ENCODE measurements at places on chromosomes 6 and 20.

DNA sequence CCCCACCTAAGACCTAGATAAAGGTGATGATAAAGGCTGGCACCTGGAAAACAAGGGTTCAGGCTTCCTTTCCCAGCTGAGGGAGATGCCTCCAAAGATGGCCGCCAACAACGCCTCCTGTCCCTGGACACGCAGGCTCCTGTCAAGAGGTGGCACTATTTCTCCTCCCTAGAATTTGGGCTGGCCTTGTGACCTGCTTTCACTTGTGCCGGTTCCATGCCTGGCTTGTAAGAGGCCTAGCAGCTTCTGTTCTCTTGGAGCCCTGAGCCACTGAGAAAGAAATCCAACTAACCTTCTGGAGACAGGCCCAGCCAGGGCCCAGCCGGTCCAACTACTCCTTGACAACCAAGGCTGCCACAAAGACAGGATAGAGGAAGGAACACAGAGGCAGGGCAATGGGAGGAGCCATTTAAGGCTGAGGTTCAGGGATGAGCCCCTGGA is 60.2 kb upstream of the RALY start:
- peak; percentile 43 for DNase-seq

- DNase-seq: no peak
Observed at GRCh38 chr20:56833427-56833826, 204.3 kb downstream of the TFAP2C start.

GRCh38 chr6:33566182-33567084 is 13.6 kb downstream of the BAK1 start:
- no peak for DNase-seq

GRCh38 chr6:3280091-3280490 is 21.3 kb downstream of the PSMG4 start:
- DNase-seq: no peak

GRCh38 chr6:128494440-128494839 is 26.0 kb downstream of the PTPRK start:
- no peak for DNase-seq

DNA sequence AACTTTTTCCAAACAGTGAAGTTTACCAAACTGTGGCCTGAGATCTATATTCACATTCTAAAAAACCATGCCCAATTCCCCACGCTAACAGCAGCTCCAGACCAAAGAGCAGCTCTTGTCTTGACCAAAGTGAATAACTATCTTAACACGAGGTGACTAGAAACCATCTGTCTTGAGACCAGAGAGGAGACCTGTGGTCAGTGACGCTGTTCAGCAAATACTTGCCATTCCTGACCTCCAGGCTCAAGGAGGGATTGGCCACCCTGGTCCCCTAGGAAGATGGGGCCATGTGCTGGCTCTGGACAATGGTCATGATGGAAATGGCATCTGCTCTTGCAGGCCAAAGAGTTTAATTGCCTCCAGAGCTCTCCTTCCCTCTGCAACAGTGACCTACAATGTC is 104.4 kb upstream of the CD93 start:
- DNase-seq: no peak

GRCh38 chr6:31203345-31203979 is 33.0 kb upstream of the POU5F1 start:
- DNase-seq: peak; percentile 65

GRCh38 chr6:3875486-3875885 is 26.3 kb downstream of the FAM50B start:
- DNase-seq: no peak

- DNase-seq: no peak
Observed at GRCh38 chr20:34431168-34431567, 68.1 kb downstream of the ITCH start.

- no peak for DNase-seq
Observed at GRCh38 chr20:22819112-22819511, 216.0 kb upstream of the SSTR4 start.

DNA sequence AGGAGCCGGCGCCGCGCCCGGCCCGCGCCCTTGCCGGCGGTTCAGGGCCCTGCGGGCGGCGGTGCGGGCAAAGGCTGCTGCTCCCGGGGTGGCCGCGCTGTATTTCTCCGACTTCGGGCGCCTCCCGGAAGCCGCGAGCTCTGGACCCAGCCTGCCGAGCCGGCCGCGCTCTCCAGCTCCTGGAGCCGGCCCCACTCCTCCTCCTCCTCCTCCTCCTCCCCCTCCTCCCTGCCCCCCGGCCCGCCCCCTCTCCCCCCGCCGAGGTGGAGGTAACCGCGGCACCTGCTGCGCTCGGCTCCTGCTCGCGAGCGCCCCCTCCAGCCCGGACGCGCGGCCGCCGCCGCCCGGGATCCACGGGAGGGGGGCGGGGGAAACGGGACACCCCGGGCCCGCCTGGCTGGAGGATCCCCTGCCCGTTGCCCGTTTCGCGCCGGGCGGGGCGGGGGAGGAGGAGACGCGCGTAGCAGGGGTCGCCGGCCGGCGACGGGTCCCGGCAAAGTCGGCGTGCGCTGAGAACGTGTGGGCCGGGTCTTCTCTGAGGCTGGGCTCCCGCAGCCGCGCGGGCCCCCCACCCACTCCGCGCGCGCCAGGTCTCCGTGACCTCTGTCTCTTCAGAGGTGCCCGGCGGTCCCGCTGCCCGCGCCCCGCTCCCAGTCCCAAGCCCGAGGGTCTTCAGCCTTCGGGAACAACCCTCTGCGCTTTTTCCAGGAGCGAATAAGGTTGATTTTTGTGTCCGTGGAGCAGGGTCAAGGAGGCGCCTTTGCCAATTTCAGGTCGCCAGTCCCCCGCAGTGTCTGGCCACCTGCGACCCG is at the start of gene SLC22A23:
Gene SLC22A23 (minus strand): TSS at position 153 of the 812 bp plus-strand sequence. CDS start 491 bp downstream, outside the sequence.
- peak; percentile 25 for DNase-seq

GRCh38 chr6:52230685-52231084 is 13.6 kb downstream of the IL17F start:
- no peak for DNase-seq

- no peak for DNase-seq
Observed at GRCh38 chr20:62305149-62305764, 2.5 kb downstream of the ADRM1 start.

GRCh38 chr20:24366336-24367004 is 103.0 kb upstream of the SYNDIG1 start:
- no peak for DNase-seq

GRCh38 chr20:62027698-62028321 is 37.9 kb downstream of the TAF4 start:
- DNase-seq: no peak

GRCh38 chr20:21096321-21097043 is 9.7 kb downstream of the LINC00237 start:
- DNase-seq: no peak

- no peak for DNase-seq
Observed at GRCh38 chr20:41276317-41276751, 41.2 kb downstream of the ZHX3 start.

GRCh38 chr20:51335329-51335841 is 207.1 kb downstream of the NFATC2 start:
- DNase-seq: no peak

- no peak for DNase-seq
Observed at GRCh38 chr6:169248521-169248971, 5.1 kb downstream of the THBS2 start.

DNA sequence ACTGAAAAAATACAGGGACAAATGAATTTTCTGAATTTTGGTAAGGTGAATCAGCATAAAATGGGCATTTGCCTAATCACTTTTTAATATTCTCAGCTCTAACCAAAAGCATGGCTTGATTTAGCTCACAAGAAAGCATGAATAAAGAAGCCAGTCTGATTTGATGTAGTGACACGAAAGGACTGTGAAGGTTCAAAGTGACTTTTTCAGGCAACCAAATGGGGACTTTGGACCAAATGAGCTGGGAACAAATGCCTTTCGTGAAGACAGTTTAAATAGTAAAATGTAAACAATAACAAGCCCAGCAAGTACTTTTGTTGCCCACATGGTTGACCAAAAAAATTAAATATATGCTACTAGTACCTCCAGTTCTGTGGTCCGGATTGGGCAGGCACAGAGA is 12.9 kb upstream of the CBLN4 start:
- no peak for DNase-seq

GRCh38 chr6:80742481-80742880 is 636.0 kb downstream of the BCKDHB start:
- no peak for DNase-seq

GRCh38 chr6:36386495-36387439 is 702 bp downstream of the ETV7 start:
- DNase-seq: peak; percentile 8

- peak; percentile 27 for DNase-seq
Observed at GRCh38 chr20:62776692-62777527, 19.4 kb upstream of the MRGBP start.

- no peak for DNase-seq
Observed at GRCh38 chr20:6614836-6615235, 152.7 kb upstream of the BMP2 start.

GRCh38 chr20:19937218-19937617 is 79.9 kb upstream of the NAA20 start:
- DNase-seq: no peak

- no peak for DNase-seq
Observed at GRCh38 chr6:125918230-125918629, 38.3 kb upstream of the HINT3 start.

- DNase-seq: no peak
Observed at GRCh38 chr20:8631271-8631670, 437.6 kb upstream of the PLCB4 start.

- DNase-seq: no peak
Observed at GRCh38 chr20:16040742-16041141, 532.5 kb downstream of the KIF16B start.

GRCh38 chr20:42957018-42957703 is 232.5 kb downstream of the PTPRT start:
- DNase-seq: no peak

DNA sequence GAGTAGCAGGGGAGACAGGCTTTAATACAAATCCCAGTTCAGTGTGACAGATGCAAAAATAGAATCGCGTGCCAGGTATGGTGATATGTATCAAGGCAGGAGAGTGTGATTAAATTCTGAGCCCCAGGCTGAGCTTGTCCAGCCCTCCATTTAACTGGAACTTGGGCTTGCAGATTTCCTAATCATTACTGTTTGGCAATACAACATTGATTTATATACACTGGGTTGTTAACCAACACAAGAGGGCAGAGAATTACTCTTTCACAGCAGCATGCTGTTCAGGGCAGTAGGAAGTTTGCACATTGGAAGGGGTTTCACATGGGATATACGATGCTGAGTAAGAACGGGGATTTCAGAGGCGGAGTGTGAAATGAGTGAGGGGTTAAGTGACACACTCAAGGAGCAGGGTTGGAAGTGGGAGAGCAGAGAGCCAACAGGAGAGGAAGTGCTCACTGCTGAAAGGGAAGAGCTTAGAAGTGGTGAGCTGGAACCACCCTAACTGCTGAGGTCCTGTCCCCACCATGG is 70.8 kb upstream of the ATXN1 start:
- DNase-seq: no peak

GRCh38 chr6:142613981-142614380 is 312.2 kb downstream of the ADGRG6 start:
- DNase-seq: no peak

- no peak for DNase-seq
Observed at GRCh38 chr6:140897804-140898573, 1234.7 kb upstream of the GJE1 start.

All from effector memory CD8-positive, alpha-beta T cell (primary cell).